ENCODE measurements at places on chromosomes 2 and 18. TPM values are rescaled to one million over a fixed set of nuclear protein-coding genes. Genes with fewer than 3 reads are reported as not detected.

The ALPI gene
- total RNA-seq, result not detected

- DNase-seq, result no peak
Measured at GRCh38 chr18:74503137-74503536, 7.0 kb downstream of the CNDP2 start.

DNA sequence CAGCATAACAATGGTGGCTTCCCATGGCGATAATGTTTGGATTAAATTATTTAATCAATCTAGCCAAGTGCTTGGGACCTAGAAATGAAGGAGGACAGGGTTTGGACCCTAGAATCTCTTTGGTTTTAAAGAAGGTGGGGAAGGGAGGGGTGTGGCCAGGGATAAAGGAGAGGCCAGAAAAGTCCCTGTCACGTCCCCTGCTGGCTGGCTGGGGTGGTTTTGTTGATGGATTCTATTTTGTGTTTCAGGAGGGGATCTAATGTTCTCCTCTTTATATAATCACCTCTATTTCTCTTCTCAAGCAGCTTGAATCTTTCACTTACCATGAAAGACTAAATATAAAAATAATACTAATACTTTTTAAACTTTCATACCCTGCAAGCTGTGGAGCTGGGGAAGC, 52.6 kb upstream of the GALR1 start:
- no peak for DNase-seq

GRCh38 chr2:1156059-1156458, 205.4 kb downstream of the SNTG2 start:
- no peak for DNase-seq

GRCh38 chr18:45935591-45936335, 31.4 kb downstream of the EPG5 start:
- no peak for DNase-seq
